M059J (cell line): ENCODE measurements at places on chromosomes 16 and 17. TPM values are rescaled to one million over a fixed set of nuclear protein-coding genes. Genes with fewer than 3 reads are reported as not detected.

GRCh38 chr16:56923481-56924091, 8.4 kb upstream of the HERPUD1 start:
- DNase-seq, result no peak

GRCh38 chr16:17002565-17002964, 468.2 kb downstream of the XYLT1 start:
- DNase-seq, result no peak

DNA sequence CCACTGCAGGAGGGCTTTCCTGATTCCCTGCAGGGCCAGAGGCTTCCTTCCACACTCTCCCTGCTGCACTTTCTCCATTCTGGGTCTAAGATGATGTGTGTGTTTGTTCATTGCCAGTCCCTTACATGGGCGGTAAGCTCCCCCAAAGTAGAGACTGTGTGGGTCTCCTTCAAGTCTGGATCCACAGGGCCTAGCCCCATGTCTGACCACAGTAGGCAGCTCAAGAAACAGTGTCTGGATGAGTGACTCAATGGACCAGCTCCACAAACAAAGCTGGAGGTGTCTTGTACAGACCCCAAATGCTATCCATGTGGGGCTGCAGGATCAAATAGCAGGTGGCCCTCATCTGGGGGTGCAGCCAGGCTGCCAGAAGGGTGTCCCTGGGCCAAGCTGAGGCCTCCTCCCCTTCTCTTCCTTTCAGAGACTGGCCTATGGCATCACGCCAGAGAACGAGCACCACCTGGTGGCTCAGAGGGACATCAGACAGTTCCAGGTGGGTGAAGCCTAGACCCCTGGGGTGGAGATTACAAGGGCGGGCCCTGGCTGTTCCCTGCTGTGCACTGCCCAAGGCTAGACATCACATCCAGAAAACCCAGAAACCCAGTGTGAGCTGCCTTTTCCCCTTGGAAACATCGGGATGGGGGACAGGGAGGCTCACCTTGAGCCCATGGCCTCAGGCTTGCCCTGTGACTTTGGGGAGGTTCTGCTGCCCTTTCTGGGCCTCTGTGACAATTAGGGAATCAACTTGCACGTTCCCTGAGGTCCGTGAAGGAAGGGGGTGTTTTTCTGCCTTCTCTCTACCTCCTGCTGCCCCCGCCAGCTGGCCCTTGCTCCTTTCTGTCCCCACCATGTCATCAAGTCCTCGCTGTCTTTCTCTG, 45.9 kb downstream of the SLC6A2 start:
- peak; percentile 55 for DNase-seq

The PTX4 gene
- not detected in 2 replicates for total RNA-seq

The NOB1 gene
- 14.9 and 23.5 TPM in 2 replicates for total RNA-seq

The TRPV3 gene
- total RNA-seq, result 0.66 and 1.4 TPM in 2 replicates

- DNase-seq, result no peak
These were observed 21.0 kb downstream of the WNT9B start for GRCh38 chr17:46872421-46872820.

The SEPTIN12 gene
- not detected in 2 replicates for total RNA-seq

The EXOC3L1 gene
- total RNA-seq, result 0.54 and 1.4 TPM in 2 replicates

DNA sequence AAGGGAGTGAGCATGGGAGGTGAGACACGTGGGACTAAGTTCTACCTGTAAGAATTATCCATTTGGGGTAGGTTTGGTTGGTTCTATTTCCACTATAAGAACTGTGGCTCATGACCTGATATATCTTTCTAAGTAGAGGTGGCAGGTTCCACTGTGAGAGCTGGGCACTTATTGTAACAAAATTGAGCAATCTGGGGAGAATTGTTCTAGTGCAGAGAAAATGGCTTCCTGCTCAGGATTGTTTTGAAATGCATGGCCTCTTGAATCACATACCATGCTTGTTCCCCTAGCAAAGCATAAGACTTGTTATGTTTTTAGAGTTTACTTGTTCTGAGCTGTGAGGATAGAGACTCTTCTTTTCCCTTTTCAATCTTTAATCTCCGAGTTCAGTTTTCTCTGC, 125.9 kb downstream of the MAP2K6 start:
- DNase-seq, result no peak

The CCR7 gene
- not detected in 2 replicates for total RNA-seq

GRCh38 chr17:62899361-62899760, 66.7 kb upstream of the TANC2 start:
- no peak for DNase-seq

The ABCC12 gene
- total RNA-seq, result 0.02 TPM in 1 of 2 replicates, not detected in the other

DNA sequence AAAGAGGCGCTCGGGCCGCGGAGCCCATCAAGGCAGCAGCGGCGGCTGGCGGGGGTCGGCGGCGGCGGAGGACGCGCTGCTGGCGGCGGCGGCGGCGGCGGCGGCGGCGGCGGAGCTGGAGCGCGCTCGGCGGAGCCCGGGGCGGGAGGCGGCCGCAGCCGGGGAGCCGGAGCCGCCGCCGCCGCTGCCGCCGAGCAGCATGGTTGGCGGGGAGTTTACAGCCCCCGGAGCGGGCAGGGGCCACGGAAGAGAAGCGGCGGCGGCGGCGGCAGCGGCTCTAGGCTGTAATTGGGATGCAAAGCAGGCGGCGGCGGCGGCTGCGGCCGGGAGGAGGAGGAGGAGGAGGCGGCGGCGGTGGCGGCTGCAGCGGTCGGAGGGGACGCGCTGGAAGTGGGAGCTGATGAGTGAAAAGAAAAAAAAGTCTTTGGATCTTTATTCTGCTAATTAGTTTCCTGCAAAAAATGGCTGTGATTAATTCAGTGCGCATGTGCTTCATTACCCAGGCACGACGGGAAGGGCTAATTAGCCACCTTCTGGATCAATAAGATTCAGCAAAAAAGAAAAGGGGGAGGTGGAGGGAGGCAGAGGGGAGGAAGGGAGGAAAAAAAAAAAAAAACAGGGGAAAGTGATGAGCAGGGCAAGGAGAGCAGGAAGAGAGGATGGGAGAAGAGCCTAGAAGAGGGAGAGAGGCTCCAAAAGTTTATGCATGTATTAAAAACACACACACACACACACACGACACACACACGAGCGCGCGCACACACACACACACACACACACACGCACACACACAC, 10.9 kb upstream of the ZFHX3 start:
- peak; percentile 47 for DNase-seq

The COG8 gene
- total RNA-seq, result 31.7 and 36.8 TPM in 2 replicates

GRCh38 chr17:8822401-8823035, 23.4 kb upstream of the MFSD6L start:
- no peak for DNase-seq

- DNase-seq, result no peak
These were observed 53.5 kb downstream of the PARN start for GRCh38 chr16:14576532-14576931.
